Left forelimb (tissue), 1 donor: ENCODE measurements at places on chromosomes 2 and 18.

- DNase-seq = no peak
Measured at GRCh38 chr18:9619545-9619944, 5.2 kb upstream of the PPP4R1 start.

- DNase-seq = no peak
Measured at GRCh38 chr18:46706968-46707367, 49.9 kb downstream of the ST8SIA5 start.

DNA sequence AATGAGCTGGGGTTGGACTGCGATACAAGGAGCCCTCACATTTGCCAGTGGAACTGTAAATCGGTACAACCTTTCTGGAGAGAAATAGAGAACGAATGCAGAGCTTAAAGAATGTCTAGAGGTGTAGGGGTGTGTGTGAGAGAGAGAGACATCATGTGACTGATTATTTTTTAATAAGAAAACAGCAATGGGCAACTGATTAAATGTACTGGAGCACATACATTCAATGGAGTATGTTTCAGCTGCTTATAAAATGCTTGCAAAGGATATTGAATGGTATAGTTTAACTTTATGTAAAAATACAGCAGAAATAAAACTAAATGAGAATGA lies 391 bp upstream of the TMEM17 start:
- no peak for DNase-seq

DNA sequence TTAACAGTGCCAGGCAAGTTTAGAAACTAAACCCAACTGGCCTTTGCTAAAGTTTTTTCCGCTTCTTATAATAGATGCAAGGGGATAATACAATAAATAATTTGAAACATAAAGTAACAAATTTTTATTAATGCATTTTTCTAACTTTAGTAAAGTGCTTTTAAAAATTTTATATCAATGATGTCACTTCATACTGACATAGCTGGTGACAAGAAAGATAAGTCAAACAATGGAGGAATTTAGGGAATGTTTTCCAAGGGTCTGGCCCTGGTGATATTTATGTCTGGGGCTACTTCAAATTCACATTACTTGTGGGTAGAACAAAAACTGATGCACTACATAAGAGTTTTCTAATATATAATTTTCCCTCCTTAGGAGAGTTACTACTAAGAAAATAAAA lies 61.2 kb upstream of the CBLN2 start:
- no peak for DNase-seq

GRCh38 chr2:135004005-135004746 lies 43.1 kb downstream of the MAP3K19 start:
- DNase-seq = peak; percentile 70

GRCh38 chr2:48749291-48750127 lies 6.0 kb downstream of the LHCGR start:
- no peak for DNase-seq

- no peak for DNase-seq
Measured at GRCh38 chr2:226649201-226649600, 150.4 kb downstream of the IRS1 start.

GRCh38 chr18:22591222-22591621 lies 173.5 kb upstream of the CTAGE1 start:
- DNase-seq = no peak

GRCh38 chr2:79994161-79994560 lies 310.4 kb downstream of the LRRTM1 start:
- no peak for DNase-seq

GRCh38 chr2:85394976-85395375 lies 15.2 kb downstream of the CAPG start:
- peak; percentile 31 for DNase-seq

GRCh38 chr2:33672389-33672788 lies 73.3 kb upstream of the FAM98A start:
- no peak for DNase-seq

DNA sequence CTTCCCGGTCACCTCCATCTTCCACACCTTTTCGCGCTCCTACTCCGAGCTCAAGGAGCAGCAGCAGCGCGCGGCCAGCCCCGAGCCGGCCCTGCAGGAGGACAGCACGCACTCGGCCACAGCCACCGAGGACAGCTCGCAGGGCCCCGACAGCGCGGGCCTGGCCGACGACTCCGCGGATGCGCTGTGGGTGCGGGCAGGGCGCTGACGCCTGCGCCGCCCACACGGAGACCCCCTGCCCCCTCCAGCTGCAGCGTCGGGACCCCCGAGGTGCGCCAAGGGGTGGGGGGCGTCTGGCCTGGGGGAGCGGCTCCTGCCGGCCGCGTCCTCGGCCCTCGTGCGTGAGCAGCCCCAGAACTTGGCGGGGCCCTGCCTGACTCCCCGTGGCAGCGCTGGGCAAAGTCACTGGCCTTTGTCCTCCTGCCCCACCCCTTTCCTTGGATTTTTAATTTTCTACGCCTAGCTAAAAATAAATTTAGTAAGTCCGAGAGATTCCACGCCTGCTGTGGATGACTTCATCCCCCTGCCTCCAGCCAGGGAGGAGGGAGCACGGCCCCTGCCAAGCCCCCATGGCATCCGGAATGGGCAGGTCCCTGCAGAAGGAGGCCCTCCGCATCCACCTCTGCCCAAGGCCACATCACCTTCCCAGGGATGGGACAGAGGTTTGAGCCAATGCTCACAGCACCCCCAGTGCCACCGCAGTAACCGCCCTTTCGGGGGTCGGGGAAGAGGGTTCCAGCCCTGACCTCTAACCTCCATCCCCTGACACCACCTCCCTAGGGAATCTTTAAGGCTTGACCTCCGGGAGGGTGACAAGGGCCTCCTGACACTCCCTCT lies 51.6 kb downstream of the SLC66A2 start:
- DNase-seq = peak; percentile 51

- no peak for DNase-seq
Measured at GRCh38 chr2:60552851-60553494, 481 bp downstream of the BCL11A start.

DNA sequence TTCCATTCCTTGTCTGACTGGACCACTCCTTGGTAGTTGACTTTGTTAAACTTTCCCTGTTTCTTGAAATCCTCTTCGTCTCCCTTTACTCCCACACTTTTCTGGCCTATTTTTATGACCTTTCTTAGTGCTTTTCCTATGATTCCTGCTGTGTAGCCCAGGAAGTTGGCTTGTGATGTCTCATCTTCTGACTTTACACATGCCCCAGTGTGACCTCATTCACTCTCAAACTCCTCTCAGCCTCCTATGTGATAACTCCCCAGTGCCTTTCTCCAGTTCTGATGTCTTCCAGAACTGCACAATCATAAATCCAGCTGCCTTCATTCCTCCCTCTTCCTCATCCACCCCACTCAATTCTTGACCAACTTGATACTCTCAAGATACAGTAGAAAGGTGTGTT lies 407.6 kb downstream of the TGIF1 start:
- DNase-seq = no peak

DNA sequence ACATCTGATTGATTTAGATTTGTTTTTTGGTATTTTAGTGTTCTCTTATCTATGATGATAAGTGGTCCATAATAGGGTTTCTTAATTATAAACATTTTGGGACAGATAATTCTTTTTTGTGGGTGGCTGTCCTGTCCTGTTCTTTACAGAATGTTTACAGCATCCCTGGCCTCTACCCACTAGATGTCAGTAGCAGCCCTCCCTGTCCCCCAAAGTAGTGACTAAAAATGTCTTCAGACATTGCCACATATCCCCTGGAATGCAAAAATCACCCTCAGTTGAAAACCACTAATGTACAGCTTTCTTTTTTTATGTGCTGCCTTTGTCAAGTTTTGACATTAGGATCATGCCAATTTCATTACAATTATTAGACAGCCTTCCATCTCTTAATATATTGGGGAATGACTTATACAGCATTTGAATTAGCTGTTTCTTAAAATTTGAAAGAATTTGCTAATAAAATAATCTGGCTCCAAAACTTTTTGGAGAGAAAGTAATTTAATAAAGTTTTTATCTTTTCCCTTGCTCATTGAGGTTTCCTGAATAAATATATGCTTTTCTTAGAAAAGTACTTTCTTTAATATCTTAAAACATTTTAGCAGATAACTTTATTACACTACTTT lies 19.5 kb downstream of the WIPF1 start:
- no peak for DNase-seq

DNA sequence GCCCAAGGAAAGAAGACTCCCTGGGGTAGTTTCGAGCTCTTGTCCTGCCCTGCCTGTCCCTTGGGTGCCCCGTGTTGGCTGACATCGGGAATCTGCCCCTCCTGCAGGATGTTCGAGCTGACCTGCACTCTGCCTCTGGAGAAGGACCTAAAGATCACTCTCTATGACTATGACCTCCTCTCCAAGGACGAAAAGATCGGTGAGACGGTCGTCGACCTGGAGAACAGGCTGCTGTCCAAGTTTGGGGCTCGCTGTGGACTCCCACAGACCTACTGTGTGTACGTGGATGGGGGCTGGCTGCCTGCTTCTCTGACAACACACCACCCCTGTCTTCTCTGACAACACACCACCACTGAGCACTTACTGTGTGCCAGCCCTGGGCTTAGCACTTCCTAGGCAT lies 210.8 kb downstream of the DYSF start:
- DNase-seq = no peak

GRCh38 chr2:105411720-105412407 lies 13.0 kb upstream of the FHL2 start:
- DNase-seq = no peak

GRCh38 chr2:101720732-101721131 lies 23.2 kb downstream of the MAP4K4 start:
- no peak for DNase-seq

DNA sequence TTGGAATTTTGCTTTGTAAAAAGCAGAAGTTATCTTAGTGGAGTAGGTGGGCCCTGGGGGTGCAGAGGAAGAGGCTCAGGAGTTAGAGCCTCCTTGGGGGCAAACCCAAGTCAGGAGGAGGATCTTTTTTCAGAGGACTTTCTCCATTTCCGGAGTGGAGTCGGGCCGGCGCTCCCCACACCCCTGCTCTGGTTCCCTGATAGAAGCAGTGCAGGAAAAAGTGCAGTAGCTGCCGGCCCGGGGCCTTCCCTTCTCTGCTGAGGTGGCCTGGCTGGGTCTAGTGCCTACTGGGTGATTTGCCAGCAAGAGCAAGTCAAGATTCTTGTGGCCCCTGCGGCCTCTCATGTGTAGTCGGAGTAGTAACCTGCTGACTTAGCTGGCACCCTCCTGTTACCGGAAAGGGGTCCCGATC lies 124.2 kb upstream of the HS6ST1 start:
- peak; percentile 61 for DNase-seq

- DNase-seq = no peak
Measured at GRCh38 chr18:11985586-11985985, 4.3 kb downstream of the IMPA2 start.

GRCh38 chr2:215435280-215435869 lies 493 bp downstream of the FN1 start:
- no peak for DNase-seq

GRCh38 chr2:39466311-39466710 lies 29.2 kb upstream of the MAP4K3 start:
- no peak for DNase-seq

- DNase-seq = no peak
Measured at GRCh38 chr2:197828464-197829135, 24.2 kb downstream of the PLCL1 start.

GRCh38 chr2:69022548-69022947 lies 9.6 kb downstream of the ANTXR1 start:
- DNase-seq = no peak

DNA sequence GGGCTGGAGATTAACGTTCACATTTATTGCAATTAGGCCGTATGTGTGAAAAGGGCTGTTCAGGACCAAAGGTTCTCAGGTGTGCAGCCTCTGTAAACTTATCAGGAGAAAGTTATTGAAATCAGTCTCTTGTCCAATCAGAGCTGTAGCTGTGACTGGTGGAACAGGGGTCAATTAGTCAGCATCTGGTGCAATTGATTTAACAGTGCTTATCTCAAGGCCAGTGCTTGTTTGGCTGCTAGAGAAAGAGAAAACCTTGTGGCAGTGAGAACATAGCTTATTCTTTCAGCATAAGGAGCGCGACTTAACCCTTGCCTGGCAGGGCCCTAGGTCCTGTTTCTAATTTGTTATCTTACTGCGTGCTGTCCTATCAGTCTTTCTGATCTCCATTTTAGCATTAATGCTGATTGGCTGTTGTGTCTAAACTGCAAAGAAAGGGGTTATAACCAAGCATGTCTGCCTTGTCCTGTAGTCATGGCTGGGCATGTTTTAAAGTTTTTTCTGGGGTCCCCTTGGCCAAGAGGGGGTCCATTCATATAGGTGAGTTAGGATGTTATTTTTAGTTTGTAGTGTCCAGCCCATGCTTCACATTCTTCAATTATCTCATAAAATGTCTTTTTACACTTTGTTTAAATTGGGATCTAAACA lies 66.4 kb downstream of the CYB5A start:
- no peak for DNase-seq

DNA sequence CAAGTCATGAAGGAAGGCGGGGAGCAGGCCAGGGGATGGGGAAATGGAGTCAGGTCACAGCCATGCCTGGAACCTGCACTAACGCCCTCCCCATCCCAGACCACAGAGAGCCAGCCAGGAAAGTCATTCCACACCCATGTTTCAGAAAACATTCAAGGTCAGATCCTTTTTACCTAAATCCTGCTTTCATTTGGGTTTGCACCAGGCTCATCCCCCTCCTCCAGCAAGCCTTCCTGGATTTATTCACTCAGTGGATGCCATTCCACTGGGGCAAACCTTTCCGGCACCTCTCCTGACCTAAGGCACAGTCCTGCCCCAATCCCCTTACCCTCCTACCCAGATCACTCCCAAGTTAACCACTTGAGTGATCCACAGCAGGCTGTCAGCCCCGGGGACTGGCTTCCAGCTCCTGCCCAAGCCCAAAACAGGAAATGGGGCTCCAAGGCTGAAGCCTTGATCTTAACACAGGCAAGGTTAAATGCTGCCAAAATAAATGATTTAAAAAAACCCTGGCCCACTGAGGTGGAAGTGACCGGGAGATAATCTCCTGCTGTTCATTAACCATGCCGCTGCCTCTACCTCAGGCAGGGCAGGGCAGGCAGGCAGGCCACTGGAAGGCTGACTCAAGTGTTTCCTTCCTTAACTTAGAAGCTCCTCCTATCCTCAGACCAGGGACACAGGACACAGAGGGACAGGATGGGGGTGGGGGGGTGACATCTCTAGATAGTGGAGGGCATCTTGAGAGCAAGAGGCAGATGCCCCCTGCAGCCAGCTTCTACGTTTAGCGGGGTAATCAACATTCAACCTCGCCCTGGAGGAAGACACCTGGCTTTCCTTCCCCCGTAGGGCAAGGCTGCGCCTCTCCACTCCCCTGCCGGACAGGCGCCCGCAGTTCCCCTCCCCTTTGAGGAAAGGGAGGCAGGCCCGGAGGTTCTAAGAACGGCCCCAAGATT lies 1.4 kb downstream of the RAB11FIP5 start:
- no peak for DNase-seq

DNA sequence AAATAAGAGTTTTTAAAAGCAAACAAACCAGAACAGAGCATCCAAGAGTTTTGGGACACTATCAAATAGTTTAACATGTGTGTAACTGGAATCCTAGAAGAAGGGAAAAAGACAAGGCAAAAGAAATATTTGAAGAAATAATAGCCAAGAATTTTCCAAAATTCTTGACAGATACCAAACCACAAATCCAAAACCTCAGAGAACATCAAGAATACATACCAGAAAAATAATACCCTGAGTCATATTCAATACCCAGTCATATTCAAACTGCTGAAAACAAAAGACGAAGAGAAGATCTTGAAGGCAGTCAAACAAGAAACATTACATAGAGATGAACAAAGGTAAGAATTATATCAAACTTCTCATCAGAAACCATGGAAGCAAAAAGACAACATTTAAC lies 22.9 kb downstream of the INO80C start:
- DNase-seq = no peak

GRCh38 chr18:31487246-31488015 lies 10.5 kb upstream of the DSG2 start:
- no peak for DNase-seq

- no peak for DNase-seq
Measured at GRCh38 chr2:37526323-37526722, 145.1 kb downstream of the CDC42EP3 start.
